ENCODE measurements at places on chromosomes 7 and 10.

- peak overlapping the region; percentile 31 for H3K4me3 ChIP-seq
- peaks cover 28% of the 10 kb centered on the region for H3K4me1 ChIP-seq
- peak overlapping the region; percentile 68 for H3K27ac ChIP-seq
- DNase-seq: peak; percentile 86
Measured at GRCh38 chr7:77679608-77680007, 16.7 kb upstream of the RSBN1L start.

DNA sequence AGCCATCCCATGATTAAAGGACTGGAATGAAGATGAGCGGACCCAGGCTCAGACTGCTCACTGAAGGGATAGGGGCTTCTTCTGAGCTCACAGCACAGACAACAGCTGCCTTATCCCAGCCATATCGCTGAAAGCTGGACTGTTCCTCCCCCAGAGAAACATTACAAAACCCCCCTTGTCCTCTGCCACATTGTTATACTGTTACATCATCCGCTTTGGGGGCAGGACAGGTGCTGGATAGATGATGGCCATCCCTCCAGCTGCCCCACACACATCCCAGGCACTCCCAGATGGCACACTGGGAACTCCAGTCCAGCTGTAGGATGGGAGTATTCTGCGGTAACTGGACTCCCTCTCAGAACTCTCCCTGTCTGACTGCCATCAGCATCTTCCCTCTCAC lies 58.7 kb upstream of the BTRC start:
- no peak for DNase-seq
- no peak overlapping the region for H3K27ac ChIP-seq
- no peaks in the 10 kb centered on the region for H3K4me1 ChIP-seq
- peaks cover 23% of the 10 kb centered on the region for H3K27me3 ChIP-seq
- no peak overlapping the region for H3K4me3 ChIP-seq

GRCh38 chr10:132133449-132134240 lies 53.1 kb upstream of the DPYSL4 start:
- no peak overlapping the region for H3K4me3 ChIP-seq
- no peak for DNase-seq
- no peaks in the 10 kb centered on the region for H3K36me3 ChIP-seq

DNA sequence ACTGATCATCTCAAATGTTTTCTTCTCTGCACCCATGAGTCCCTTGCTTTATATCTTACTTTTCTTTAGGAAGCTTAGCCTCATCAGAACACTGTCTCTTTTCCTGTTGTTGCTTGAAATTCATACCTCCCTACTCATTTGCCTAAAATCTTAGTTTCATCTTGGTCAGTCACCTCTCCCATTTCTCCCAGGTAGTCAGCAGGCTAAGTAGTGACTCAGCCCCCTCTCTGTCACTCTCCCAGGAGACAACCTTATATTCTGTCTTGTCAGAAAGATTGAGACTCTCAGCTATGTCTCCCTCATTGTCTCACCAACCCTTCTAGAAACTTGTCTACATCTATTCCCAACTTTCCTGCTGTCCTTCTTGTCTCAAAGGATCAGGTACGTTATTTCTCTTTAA lies 280.9 kb downstream of the BBS9 start:
- H3K4me1 ChIP-seq: no peaks in the 10 kb centered on the region
- H3K36me3 ChIP-seq: no peaks in the 10 kb centered on the region
- H3K27ac ChIP-seq: no peak overlapping the region
- H3K4me3 ChIP-seq: no peak overlapping the region
- DNase-seq: no peak

All from PC-9 (cell line).